ENCODE measurements at places on chromosomes 16 and 17.

GRCh38 chr16:11964761-11965551, at the start of gene TNFRSF17:
Gene TNFRSF17, plus strand, starts transcription at chr16:11965210. Its CDS starts 115 bp downstream, at chr16:11965325.
- no peak for DNase-seq

DNA sequence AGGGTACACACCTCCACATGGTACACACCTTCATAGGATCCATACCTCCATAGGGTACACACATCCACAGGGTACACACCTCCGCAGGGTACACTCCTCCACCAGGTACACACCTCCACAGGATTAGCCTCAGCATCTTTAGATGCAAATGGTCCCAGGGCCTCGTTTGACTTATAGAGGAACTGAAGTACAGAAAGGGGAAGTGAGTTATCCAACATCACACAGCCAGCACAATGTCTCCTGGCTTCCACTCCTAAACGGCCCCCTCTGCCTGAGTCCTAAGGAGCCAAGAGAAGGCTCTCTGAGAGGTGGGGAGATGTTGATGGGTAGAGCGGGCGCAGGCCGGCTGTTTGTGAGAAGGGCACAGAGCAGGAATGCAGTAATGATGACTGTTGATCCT, 12.0 kb downstream of the FOXN1 start:
- no peak for DNase-seq

DNA sequence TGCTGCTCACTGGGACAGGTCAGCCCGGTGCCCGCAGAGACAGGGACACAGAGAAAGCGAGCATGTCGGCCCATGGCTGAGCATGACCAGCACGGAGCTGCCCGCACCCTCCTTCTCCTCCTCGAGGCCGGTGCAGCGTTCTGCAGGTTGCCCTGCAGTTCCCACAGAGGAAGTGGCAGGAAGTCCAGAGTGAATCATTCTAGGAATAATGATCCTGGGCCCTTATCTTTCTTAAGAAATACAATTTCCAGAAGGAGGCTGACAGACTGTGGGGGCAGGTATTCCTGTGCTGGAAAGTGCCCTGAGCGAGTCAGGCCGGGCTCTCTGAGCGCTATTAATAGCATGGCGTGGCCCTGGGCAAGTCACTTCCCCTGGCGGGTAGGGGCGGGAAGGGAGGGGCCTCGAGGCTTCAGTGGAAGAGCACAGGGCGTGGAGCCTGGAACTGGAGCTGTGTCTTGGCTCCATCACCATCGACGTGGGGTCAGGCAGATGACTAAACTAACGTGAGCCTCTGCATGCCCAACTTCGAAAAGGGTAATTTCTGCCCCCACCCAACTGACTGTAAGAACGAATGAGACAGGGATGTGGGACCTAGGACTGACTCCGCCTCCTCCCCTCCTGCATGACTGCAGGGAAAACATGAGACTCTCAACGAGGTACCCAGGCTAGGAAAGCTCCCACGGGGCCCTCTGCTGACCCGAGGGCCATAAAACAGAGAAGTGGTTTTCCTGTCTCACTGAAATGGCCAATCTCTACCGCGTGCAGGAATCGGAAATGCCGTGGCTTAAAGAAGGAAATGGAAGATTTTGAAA, 9.8 kb downstream of the TMEM204 start:
- DNase-seq, result peak; percentile 25

DNA sequence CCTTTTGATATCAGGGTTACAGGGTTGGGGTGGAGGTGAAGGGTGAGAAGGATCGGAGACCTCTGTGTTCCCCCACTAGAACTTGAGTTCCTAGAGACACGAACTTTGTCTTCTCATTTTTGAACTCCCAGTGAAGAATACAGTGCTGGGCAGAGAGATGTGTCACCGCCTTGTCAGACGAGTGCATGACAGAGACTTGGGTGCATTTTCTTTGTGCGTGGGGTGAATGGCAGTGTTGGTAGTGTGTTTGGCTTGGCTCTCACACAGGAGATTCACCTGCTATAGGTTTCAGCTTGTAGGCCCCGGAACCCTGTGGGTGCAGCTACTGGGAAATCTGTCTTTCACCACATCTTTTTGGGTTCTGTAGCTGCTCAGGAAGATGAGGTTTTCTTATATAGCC, 40.0 kb upstream of the CCR7 start:
- peak; percentile 76 for DNase-seq

DNA sequence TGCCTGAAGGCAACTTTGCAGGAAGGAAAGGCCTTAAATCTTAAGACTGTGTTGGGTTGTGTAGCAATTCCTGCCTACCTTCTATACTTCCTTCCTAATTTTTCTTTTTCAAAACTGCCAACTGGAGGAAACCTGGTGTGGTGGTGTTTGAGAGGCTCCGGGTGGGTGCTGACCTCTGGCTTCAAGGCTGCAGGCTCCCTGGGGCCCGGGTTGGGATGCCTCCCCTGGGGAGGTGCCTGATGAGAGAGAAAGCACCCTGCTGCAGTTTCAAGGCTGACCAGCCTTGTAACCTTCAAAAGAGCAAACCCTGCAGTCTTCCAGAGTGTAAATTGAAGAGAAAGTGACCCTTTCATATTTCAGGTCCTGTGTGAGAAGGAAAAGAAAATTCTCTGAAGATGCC, 55.9 kb downstream of the MSI2 start:
- no peak for DNase-seq

GRCh38 chr17:75693500-75694481, 26.7 kb downstream of the SAP30BP start:
- no peak for DNase-seq

DNA sequence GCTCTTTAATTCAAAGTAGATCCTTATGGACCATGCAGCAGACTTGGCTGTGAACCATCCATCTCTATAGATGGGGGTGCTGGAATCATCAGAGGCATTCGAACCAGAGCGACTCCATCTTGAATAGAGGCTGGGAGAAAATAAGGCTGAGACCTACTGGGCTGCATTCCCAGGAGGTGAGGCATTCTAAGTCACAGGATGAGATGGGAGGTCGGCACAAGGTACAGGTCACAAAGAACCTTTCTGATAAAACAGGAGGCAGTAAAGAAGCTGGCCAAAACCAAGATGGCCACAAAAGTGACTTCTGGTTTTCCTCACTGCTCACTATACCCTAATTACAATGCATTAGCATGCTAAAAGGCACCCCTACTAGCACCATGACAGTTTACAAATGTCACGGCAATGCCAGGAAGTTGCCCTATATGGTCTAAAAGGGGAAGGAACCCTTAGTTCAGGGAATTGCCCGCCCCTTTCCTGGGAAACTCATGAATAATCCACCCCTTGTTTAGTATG, 89.2 kb upstream of the BRD7 start:
- DNase-seq, result no peak

GRCh38 chr16:85361441-85362118, 249.3 kb upstream of the CIBAR2 start:
- DNase-seq, result no peak

DNA sequence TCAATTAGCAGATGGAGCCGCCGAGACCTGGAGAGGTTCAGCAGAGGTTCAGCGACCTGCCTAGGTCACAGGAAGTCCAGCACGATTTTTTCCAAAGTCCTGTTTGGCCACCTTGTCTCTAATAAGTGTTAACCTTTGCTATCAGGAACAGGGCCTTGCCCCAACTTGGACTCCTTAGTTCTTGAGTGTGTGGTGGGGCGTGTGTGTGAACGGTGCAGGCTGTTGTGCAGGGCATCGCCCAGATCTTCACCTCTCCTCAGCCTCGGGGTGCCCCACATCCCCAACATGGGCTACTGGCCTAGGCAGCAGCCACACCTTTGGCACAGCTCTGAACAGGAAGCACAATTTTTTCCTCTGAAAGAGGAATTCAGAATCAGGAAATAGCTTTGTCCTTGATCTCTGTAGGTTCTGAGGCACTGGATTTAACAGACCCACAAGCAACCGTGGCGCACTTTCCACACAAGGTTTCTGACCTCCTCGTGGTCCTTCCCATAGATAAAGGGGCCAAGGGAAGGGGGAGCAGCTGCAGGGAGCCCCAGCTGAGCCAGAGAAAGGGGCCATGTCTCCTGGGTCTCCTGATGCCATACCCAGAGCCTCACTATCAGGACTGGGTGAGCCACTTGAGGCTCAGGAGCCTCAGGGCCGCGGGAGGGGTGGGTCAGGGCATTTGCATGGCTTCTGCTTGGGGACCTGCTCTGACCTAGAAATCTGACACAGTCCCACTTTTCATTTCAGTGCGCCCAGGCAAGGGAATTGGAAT, 10.4 kb downstream of the MPRIP start:
- no peak for DNase-seq

GRCh38 chr16:29852654-29853053, 10.4 kb downstream of the CDIPT start:
- no peak for DNase-seq

DNA sequence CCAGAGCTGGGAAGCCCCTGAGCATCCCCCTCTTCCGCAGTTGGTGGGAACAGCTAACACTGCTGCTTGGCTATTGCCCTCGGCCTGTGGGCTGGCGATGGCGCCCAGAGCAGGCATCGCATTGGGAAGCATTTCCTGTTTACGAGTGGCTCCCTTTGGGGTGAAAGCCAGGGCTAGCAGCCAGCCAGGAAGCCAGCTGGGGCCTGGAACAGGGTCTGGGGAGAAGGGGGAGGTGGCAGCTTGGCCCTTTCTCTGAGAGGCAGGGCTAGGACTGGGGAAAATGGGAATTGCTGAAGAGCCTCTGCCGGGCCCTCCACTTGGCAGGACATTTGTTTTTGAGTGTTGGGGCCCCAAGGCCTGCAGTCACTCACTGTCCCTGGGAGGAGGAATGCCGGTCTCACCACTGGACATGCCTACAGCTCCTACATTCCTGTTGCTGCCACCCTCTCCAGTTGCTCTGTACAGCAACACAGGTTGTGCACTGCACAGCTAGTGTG, 2.4 kb upstream of the MTSS2 start:
- DNase-seq, result no peak

GRCh38 chr17:16932156-16932555, 39.8 kb downstream of the TNFRSF13B start:
- DNase-seq, result no peak

DNA sequence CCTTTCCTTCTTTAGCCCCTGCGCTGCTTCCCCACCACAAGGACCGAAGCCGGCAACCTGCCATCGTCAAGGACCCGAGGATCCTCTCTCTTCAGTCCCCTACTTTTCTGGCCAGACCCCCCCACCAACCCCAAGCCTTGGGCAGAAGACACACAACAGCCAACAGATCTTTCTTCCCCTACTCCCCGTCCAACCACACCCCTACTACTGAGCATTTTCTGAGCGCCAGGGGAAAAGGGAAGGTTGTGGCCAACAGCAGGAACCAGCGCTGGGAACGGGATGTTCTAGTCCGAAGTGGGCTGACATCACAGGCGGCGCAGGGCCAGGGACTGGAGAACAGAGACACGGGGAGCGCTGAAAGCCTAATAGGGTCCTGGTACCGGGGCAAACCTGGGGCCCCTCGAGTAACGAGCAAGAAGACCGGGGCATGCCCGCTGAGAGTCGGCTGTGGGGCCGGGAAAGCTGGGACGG, 528 bp downstream of the PER1 start:
- DNase-seq, result no peak

- DNase-seq, result no peak
Measured at GRCh38 chr17:48310748-48311213, 119.2 kb downstream of the SKAP1 start.

DNA sequence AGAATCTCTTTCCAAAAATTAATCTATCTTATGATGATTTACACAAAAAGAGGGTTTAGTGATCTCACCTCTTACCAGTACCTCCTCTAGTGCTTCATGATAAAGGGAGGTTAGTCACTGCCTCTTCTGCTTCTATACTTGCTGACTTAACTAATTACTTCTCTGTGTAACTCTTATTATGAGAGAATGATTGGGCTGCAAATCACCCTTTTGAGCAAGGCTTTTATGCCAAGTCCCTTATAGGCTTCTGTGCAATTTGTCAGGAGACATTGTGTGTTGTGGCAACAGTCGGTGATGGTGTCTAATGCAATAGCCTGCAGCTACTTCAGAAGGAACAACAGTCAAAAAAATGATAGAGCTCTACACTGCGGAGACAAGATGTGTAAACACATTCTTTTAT, 1568.1 kb upstream of the GOT2 start:
- DNase-seq, result no peak

DNA sequence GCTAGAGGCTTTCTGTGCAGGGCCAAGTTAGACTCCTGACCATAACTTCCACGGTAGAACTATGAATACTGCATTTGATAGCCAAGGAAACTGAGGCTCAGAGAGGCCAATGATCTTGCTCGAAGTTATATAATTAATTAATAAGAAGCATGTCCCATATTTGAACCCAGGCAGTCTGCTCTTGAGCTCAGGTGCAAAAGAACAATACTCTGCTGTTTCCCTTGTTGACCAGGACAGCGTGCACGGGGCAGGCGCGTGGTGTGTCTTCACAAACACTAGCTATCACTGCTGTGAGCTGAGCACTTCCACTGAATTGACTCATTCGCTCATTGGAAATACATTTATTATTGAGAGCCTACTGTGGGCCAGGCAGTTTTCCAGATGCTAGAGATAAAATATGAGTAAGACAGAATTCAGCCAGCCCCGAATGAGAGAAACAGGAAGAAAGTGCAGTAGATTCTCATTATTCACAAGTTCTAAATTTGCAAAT, 1.6 kb downstream of the CHD9 start:
- no peak for DNase-seq

GRCh38 chr16:27517664-27518063, 32.0 kb downstream of the GTF3C1 start:
- no peak for DNase-seq

- DNase-seq, result no peak
Measured at GRCh38 chr17:82108038-82108437, 10.0 kb upstream of the FASN start.

GRCh38 chr16:24736758-24737157, 7.3 kb downstream of the TNRC6A start:
- no peak for DNase-seq

- DNase-seq, result no peak
Measured at GRCh38 chr17:80645706-80646325, 101.2 kb downstream of the RPTOR start.

- no peak for DNase-seq
Measured at GRCh38 chr16:89952551-89952950, 4.0 kb downstream of the DEF8 start.

GRCh38 chr16:901715-902601, 68.8 kb downstream of the LMF1 start:
- DNase-seq, result no peak

- peak; percentile 32 for DNase-seq
Measured at GRCh38 chr17:37089956-37090355, 141.2 kb downstream of the AATF start.

DNA sequence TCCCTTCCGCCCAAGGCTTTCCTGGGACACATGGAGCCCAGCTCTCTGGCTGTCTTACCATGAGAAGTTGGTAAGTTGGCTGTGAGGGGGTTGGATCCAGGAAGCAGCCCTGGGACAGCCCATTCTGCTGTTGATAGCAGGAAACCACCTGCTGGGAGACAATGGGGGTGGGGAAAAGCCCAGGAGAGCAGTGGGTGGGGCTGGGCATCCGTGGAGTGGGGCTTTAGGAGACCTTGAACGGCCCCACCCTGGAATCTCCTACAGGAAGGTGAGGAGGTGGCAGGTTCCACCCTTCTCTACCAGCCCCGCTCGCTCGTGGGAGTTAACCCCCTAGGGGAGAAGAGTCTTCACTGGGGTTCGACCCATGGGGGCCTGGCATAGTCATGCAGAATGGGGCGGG, 5.8 kb downstream of the TMEM92 start:
- DNase-seq, result no peak

All from CD4-positive, alpha-beta T cell (primary cell).